ENCODE measurements at places on chromosomes 1 and 21.

DNA sequence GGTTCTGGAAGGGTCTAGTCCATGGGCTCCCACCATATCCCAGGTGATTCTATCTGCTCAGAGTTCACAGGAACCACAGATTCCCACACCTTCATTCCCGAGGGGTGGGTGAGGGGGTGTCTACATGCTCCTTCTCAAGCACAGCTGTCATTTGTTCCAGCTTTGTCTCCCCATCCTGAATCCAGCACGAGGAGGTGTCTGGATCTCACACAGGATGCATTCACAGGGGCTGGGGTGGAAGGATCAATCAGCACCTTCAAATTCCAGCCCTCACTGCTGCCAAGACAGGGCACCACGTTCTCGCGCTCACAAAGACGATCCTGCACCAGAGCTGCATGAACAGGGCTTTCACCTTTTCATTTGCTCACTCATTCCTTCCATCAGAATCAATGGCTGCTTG, 52.7 kb downstream of the TCP10L start:
- DNase-seq = no peak

DNA sequence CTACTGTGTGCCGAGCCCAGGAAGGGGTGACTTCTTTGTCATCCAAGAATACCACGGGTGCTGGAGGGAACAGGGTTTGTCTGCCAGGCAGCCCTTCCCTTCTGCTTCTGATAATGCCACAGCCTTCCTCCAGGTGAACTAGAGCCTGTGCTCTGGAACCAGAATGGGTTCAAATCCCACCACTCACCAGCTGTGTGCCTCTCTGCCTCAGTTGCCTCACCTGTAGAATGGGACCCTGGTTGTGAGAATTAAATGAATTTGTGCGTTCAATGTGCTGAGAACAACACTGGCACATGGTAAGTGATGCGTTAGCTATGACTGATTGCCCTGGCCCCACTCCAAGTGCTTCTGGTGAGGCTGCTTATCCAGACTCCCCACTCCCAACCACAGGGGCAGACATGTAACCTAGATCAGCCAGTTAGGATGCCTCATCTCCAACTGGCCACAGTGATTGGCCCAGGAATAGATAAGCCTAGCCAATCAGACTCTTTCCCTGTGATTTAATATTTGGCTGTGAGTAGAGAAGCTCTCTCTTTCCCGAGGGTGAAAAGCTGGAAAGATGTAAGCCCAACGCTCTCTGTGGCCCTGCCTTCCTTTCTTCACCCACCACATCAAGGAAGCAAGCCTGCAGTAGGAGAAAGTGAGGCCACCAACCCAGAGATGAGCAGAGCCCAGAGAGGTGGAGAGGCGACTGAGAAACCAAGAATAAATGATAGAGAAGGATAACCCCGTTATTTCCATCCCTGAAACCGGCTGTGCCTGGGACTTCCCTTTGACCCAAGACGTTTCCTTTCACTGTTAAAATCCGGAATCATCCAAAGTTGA, 20.8 kb upstream of the LAPTM5 start:
- no peak for DNase-seq

- DNase-seq = no peak
Measured at GRCh38 chr1:109804660-109805059, 40.9 kb upstream of the EPS8L3 start.

- DNase-seq = no peak
Measured at GRCh38 chr1:90193116-90193515, 198.2 kb downstream of the ZNF326 start.

Data from effector memory CD8-positive, alpha-beta T cell (primary cell).